PC-9 (cell line): ENCODE measurements at places on chromosomes 5 and 9. TPM values are rescaled to one million over a fixed set of nuclear protein-coding genes. Genes with fewer than 3 reads are reported as not detected.

DNA sequence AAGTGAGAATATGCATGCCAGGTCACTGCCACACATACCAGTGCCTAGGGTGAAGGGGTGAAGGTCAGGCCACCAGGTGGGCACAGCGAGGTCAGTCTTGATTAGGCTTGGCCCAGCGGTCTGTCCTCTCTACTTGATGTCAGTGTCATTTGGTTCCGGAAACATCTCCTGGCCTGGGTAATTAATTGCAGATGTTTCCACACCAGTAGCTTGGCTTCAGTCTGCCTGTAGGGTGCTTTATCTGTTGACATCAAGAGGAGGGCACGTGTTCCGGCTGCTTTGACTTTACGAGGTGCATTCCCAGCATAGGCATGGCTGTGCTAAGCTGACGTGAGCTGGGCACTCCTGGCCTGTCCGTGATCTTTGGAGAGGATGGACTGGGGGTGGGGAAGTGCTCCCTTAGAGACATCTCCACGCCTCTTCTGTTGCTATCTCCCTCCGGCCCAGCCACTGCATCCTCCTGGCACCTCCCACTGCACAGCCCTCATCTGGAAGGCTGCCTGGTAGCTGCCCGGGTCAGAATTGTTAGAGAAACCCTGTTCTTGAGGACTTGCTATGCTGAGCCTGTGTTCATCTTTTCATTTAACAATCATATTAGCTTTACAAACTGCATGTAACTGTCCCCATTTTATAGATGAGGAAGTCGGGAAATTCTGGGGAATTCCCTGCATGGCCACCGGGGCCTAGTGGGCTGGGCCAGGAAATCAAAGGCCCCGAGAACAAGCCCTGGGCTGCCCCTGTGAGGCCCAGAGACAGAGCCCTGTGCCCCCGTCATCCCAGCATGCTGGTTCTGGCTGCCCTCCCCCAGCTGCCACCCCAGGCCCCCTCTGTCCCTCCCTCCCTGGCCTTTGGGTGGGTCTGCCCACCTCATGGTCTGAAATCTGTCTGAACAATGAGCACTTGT is 29.1 kb downstream of the JADE2 start:
- H3K27ac ChIP-seq = no peak overlapping the region
- DNase-seq = no peak

DNA sequence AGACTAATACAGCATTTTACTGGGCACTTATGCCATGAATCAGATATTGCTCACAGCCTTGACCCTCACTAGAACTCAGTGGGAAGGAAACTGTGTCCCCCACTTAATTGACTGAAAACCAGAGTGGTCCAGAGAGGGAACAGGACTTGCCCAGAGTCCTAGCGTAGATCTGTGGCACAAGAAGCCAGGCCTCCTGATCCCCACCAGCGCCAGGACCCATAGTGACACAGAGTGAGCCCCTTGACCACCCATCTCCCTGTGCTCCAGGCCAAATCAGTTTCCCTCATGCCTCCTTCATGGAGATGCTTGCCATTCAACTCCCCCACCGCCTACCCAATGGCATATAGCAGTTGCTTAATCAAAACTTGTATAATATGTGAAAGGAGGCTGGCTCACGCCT is 8.3 kb downstream of the KIF12 start:
- H3K4me3 ChIP-seq = no peak overlapping the region
- H3K4me1 ChIP-seq = no peaks in the 10 kb centered on the region

DNA sequence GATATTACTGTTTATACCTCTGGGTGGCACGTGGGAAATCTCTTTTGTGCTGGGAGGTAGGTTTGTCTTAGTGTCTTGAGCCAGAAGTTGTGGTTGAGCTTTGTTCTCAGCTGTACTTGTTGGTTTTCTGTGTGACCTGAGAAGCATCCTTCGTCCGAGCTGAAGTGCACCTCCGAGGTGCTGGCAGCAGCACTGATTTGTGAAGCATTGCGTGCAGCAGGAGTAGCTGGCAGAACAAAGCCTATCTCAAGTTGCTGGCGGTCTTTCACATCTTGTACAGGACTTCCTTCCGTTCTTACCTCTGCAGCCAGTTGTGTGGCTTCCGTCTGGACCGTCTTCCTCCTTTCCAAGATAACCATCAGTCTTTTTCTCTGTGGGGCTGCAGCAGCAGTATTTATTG is 4.3 kb downstream of the PRRC2B start:
- H3K4me1 ChIP-seq = peaks cover 40% of the 10 kb centered on the region
- H3K36me3 ChIP-seq = 0 out of 2 replicates have a peak, but pooled peaks cover 2% of the 10 kb centered on the region
- no peak overlapping the region for H3K4me3 ChIP-seq
- H3K27me3 ChIP-seq = no peaks in the 10 kb centered on the region
- no peak for DNase-seq
- no peak overlapping the region for H3K27ac ChIP-seq

- no peak for DNase-seq
- no peak overlapping the region for H3K4me3 ChIP-seq
- no peaks in the 10 kb centered on the region for H3K27me3 ChIP-seq
- peaks cover 16% of the 10 kb centered on the region for H3K4me1 ChIP-seq
- H3K27ac ChIP-seq = no peak overlapping the region
These were observed 2.3 kb upstream of the IRX2 start for GRCh38 chr5:2753452-2754420.

DNA sequence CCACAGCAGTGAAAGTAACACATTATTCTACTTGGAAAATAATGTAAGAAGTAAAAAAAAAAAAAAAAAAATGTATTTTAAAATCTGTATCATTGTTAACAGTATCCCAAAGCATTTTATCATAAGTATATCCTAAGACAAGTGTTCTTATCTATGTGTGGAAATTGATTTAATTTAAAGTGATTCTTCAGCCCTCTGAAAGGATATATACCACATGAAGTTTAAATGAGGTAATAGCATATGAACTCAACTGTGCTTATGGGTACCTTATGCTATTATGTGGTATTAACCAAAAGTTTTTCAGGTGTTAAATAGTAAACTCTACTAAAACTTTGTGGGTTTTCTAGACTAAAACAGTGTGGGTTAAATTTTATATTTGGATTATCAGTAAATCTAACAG is 2.8 kb upstream of the SECISBP2 start:
- peak overlapping the region; percentile 93 for H3K27ac ChIP-seq
- no peaks in the 10 kb centered on the region for H3K27me3 ChIP-seq
- no peak overlapping the region; the same call in 1 of the 2 replicates for H3K4me3 ChIP-seq
- no peak for DNase-seq
- peaks cover 28% of the 10 kb centered on the region for H3K36me3 ChIP-seq

DNA sequence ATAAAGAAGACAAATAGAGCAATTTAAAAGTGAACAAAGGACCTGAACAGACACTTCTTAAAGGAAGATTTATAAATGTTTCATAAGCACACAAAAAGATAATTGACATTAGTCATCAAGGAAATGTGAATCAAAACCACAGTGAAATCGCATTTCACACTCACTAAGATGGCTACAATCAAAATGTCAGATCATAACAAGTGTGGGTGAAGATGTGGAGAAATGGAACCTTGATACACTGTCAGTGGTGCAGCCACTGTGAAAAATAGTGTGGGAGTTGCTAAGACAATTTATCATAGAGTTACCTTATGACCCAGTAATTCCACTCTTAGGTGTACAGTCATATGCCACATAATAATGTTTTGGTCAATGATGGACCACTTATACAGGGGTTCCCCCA is 54.5 kb upstream of the HTR4 start:
- no peak overlapping the region for H3K4me3 ChIP-seq
- H3K27ac ChIP-seq = no peak overlapping the region
- H3K27me3 ChIP-seq = no peaks in the 10 kb centered on the region
- no peak for DNase-seq
- H3K4me1 ChIP-seq = no peaks in the 10 kb centered on the region

DNA sequence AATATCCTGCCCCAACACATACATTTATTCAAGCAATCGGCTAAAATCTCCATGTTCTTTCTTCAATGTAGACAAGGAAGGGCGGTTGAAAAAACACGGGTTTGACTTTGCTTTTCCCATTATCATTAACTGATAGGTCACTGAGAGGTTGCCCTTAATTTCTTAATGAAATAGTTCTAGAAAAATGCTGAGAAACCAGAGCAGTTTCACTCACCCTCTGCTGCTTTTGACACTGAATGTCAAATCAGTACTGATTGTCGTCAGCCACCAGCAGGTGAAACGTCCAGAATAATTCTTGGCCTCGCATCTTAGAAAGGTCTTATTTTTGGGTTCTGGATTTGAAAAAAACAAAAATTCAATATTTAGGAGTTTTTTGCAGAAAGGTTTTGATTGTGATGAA is 8.1 kb downstream of the IL12B start:
- no peak overlapping the region for H3K27ac ChIP-seq
- no peak for DNase-seq
- H3K36me3 ChIP-seq = no peaks in the 10 kb centered on the region
- H3K4me3 ChIP-seq = no peak overlapping the region
- no peaks in the 10 kb centered on the region for H3K27me3 ChIP-seq

DNA sequence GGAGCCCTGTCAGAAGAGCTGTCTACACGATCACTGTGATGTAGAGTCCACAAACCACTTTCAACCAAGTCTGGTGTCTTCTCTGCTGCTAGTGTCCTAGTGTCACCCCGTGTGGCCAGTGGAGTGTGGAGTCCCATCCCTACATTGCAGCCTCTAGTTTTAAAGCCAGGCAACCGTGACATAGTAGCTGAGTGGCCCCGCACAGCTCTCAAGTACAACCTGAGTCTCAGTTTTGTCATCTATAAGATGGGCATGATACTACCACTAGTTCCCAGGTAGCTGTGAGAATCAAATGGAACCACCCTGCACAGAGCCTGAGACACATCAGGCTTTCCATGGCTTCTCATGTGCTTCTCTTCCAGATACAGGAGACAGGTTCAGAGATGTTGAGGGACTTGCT is 43.2 kb upstream of the AKNA start:
- H3K4me1 ChIP-seq = no peaks in the 10 kb centered on the region
- DNase-seq = no peak
- no peak overlapping the region for H3K4me3 ChIP-seq

GRCh38 chr9:89323390-89323789 is 5.1 kb downstream of the SECISBP2 start:
- peaks cover 13% of the 10 kb centered on the region; the same call in 1 of the 2 replicates for H3K4me1 ChIP-seq
- peaks cover 16% of the 10 kb centered on the region for H3K36me3 ChIP-seq
- H3K4me3 ChIP-seq = no peak overlapping the region
- no peaks in the 10 kb centered on the region for H3K27me3 ChIP-seq

GRCh38 chr9:6894135-6894534 is 136.4 kb downstream of the KDM4C start:
- no peaks in the 10 kb centered on the region for H3K4me1 ChIP-seq
- H3K27ac ChIP-seq = no peak overlapping the region
- H3K4me3 ChIP-seq = no peak overlapping the region
- H3K36me3 ChIP-seq = no peaks in the 10 kb centered on the region

GRCh38 chr9:38117651-38118050 is 48.6 kb upstream of the SHB start:
- 0 out of 2 replicates have a peak, but pooled peaks cover 6% of the 10 kb centered on the region for H3K4me1 ChIP-seq
- H3K4me3 ChIP-seq = no peak overlapping the region
- DNase-seq = no peak
- no peaks in the 10 kb centered on the region for H3K27me3 ChIP-seq
- H3K27ac ChIP-seq = no peak overlapping the region

DNA sequence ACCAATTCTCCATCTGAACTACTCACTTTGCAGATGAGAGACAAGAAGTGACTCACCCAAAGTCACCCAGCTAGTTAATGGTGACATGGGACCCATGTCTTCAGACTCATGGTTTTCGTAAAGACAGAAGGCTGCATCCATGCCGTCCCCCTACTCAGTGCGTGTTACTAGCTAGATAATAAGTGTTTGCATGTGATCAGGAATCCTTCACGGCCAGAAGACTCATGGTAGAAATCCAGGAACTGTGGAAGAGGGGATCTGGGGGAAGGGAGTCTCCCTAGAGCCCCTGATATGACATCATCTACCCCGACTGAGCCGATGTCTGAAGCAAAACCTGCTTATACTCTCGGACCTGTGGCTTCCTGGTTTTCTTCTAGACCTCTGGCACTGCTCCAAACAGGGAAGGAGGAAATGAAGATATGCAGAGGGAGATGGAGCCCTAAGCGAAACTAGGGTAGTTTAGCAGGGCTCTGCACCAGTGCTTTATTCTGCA is 3.3 kb downstream of the RNF183 start:
- DNase-seq = no peak
- no peaks in the 10 kb centered on the region for H3K36me3 ChIP-seq
- H3K27me3 ChIP-seq = no peaks in the 10 kb centered on the region
- H3K4me1 ChIP-seq = no peaks in the 10 kb centered on the region
- H3K27ac ChIP-seq = no peak overlapping the region

DNA sequence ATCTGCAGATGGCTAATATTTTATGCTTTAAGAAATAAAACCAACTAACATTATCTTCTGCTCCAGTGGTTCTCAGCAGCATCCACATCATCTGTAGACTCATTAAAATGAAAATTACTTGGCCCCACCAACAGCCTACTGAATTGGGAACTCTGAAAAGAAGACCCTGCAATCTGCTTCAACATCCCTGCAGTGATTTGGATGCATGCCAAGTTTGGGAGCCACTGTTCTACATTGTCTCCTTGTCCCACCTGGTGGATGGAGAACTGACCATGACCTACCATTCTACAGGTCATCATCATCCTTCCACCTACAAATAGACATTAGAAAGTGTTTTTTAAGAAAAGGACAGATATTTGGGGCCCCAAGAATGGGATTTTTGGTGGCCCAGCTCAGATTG is 71.1 kb downstream of the ACER2 start:
- no peak for DNase-seq
- H3K27ac ChIP-seq = no peak overlapping the region
- H3K4me3 ChIP-seq = no peak overlapping the region
- no peaks in the 10 kb centered on the region for H3K36me3 ChIP-seq
- peaks cover 54% of the 10 kb centered on the region for H3K27me3 ChIP-seq

GRCh38 chr9:132755096-132755495 is 84.8 kb downstream of the GTF3C4 start:
- no peaks in the 10 kb centered on the region for H3K4me1 ChIP-seq
- H3K27me3 ChIP-seq = peaks cover 15% of the 10 kb centered on the region
- no peak overlapping the region for H3K4me3 ChIP-seq
- H3K36me3 ChIP-seq = no peaks in the 10 kb centered on the region
- no peak overlapping the region for H3K27ac ChIP-seq

- H3K4me1 ChIP-seq = no peaks in the 10 kb centered on the region
- no peak for DNase-seq
- H3K36me3 ChIP-seq = no peaks in the 10 kb centered on the region
- H3K27ac ChIP-seq = no peak overlapping the region
- no peak overlapping the region for H3K4me3 ChIP-seq
- no peaks in the 10 kb centered on the region for H3K27me3 ChIP-seq
These were observed 428.1 kb downstream of the ARHGEF28 start for GRCh38 chr5:74054139-74054538.

GRCh38 chr5:135861641-135862040 is 27.2 kb downstream of the SLC25A48 start:
- no peak for DNase-seq
- H3K27ac ChIP-seq = no peak overlapping the region
- no peaks in the 10 kb centered on the region for H3K4me1 ChIP-seq
- H3K36me3 ChIP-seq = no peaks in the 10 kb centered on the region
- H3K27me3 ChIP-seq = peaks cover 59% of the 10 kb centered on the region

The TMEM215 gene
- total RNA-seq = not detected in 2 replicates

The MAP1B gene
- total RNA-seq = 159 and 163 TPM in 2 replicates

The GAPVD1 gene
- total RNA-seq = 58.2 and 70.3 TPM in 2 replicates

The ANKDD1B gene
- total RNA-seq = 0.20 and 0.31 TPM in 2 replicates

The CCNO gene
- total RNA-seq = 4.7 and 7.1 TPM in 2 replicates

The TMC1 gene
- 5.5 and 9.0 TPM in 2 replicates for total RNA-seq

The CAMK4 gene
- not detected in 2 replicates for total RNA-seq

The PLPP7 gene
- not detected in 2 replicates for total RNA-seq
